H9 (cell line): ENCODE measurements at places on chromosomes 4 and X.

- no peak overlapping the region for H3K27ac ChIP-seq
- H3K36me3 ChIP-seq = no peaks in the 10 kb centered on the region
- DNase-seq = no peak
- no peak overlapping the region for H3K4me3 ChIP-seq
- no peaks in the 10 kb centered on the region for H3K4me1 ChIP-seq
Observed at GRCh38 chr4:164952551-164952950, 24.9 kb downstream of the TRIM61 start.

GRCh38 chr4:14592950-14593349 is 409.3 kb upstream of the CPEB2 start:
- DNase-seq = no peak
- H3K27ac ChIP-seq = no peak overlapping the region
- H3K4me1 ChIP-seq = no peaks in the 10 kb centered on the region
- no peak overlapping the region for H3K4me3 ChIP-seq

GRCh38 chrX:144732588-144732987 is 514.7 kb upstream of the SPANXN1 start:
- DNase-seq = no peak
- H3K4me1 ChIP-seq = no peaks in the 10 kb centered on the region
- H3K4me3 ChIP-seq = no peak overlapping the region
- H3K27me3 ChIP-seq = no peaks in the 10 kb centered on the region
- peaks cover 6% of the 10 kb centered on the region; the same call in 2 of the 3 replicates for H3K36me3 ChIP-seq

- no peak overlapping the region for H3K4me3 ChIP-seq
Observed at GRCh38 chrX:131987252-131987651, 35.9 kb upstream of the STK26 start.

GRCh38 chr4:59195839-59196238 is 2004.3 kb upstream of the ADGRL3 start:
- DNase-seq = no peak
- H3K36me3 ChIP-seq = no peaks in the 10 kb centered on the region
- no peaks in the 10 kb centered on the region for H3K4me1 ChIP-seq
- H3K27ac ChIP-seq = no peak overlapping the region

GRCh38 chr4:162839814-162840213 is 326.9 kb downstream of the NAF1 start:
- peak; percentile 48 for DNase-seq
- H3K4me1 ChIP-seq = no peaks in the 10 kb centered on the region
- no peak overlapping the region for H3K4me3 ChIP-seq
- no peak overlapping the region for H3K27ac ChIP-seq
- no peaks in the 10 kb centered on the region for H3K36me3 ChIP-seq
